Thoracic aorta (tissue), 2 donors: ENCODE measurements at places on chromosomes 5 and 9.

GRCh38 chr5:180343110-180343830 lies 9.9 kb downstream of the GFPT2 start:
- no peak for DNase-seq

DNA sequence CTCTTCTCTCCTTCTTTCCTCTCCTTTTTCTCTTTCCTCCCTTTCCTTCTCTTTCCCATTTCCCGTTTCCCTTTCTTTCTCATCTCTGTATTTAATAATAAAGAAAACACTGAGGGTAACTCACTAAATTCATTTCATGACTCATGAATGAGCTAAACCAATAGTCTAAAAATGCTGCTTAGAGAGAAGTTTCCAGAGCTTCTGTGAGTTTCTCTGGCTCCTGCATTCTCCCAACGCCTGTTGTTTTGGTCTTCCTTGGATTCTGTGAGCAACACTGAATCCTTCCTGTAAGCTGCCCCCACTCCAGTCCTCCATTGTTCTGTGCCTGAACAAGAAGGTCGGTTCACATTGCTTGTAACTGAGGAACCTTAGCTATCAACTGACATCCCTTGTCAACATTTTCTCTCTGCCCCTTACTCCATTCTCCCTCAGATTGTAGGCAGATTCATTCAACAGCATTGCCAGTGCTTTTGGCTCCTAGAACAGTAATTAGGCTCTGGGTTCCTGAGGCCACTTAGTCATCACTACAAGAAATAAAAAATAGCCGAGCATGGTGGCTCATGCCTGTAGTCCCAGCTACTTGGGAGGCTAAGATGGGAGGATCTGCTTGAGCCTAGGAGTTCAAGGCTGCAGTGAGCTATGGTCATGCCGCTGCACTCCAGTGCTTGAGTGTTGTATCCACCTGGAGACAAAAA lies 237.7 kb upstream of the KLF4 start:
- DNase-seq: no peak

DNA sequence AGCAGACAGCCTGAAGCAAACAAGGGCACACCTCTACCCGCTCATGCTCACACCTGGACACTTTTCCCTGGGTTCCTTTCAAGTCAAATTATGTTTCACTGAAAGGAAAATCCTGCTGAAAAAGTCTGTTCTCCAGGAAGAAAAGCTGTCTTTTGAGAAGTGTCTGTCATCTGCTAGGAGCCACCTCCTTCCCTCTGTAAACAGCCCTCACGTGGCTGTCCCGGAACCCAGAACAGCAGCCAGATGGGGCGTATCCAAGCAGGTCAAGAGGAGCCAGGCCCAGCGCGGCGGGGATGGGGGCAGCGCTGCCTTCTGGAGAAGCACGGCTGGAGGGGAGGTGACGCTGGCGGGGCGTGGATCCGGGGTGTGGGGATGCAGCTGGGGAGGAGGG lies at the start of gene PNPLA7:
PNPLA7 (minus strand) TSS at position 172 of the 391 bp plus-strand sequence. CDS start 205 bp downstream, outside the sequence.
- DNase-seq: peak; percentile 72

DNA sequence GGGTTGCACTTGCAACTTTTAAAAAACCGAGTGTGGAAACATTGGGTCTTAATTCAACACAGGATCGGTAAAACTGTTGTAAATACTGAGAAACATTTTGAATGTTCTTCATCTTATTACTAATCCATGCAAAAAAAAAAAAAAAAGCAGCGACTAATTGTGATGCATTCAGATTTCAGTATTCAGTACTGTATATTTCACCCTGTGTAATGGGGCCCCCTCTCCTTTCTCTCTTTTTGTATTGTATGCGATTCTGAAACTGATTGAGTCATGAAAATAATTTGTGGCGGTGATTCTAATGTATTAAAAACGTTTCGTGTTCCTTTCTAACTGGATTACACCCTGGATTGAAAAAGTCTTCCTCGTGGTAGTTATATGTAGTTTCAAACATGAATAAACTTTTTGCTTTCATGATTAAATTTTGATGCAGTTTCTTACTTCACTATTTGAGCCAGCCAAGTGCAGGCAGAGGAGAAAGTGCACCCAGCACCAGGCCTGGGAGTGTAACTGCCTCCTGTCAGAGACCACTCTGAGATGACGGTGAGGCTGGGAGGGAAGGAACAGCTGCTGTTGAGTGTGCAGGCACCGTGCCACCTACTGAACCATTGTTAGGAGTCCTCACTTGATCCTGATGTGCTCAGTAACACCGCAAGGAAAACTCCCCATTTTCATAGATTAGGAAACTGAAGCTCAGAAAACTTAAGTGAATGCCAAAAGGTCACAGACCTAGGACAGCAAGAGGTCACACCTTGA lies 220.0 kb downstream of the PBX3 start:
- no peak for DNase-seq

DNA sequence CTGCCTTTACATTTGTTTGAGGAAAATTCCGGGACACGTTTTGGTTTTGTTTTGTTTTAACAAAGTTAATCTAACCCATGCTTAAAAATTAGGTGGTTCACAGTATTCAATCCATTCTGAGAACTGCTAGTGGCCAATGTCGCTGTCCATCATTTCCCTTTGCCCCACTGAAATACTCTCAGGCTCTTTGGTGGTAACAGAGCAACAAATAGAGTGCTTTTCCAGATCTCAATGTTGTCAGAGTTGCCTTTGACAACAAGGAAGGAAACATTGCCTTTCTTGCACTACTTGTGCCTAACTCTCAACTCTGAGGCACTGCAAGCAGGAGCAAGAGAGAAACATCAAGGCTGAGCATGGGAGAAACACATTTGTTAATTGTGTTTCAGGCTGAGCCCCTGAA lies 154.0 kb downstream of the MCTP1 start:
- DNase-seq: no peak

DNA sequence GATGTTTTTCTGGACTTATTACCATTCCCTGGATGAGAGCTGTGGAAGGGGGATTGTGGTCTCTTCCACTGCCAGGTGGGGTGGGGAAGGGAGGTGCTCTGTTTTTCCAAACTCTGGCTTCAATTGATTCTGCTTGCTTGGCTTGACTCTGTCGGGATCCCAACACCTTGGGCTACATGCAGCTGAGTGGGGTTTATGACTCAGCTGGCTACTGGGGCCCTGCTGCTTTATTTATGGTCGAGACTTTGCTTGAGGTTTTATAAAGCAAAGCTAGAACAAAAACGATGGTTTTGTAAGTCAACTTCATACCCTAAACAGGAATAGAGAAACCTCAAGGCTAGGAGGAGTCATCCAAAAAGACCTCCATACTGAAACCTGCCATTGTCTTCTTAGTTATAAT lies 76.3 kb downstream of the AOPEP start:
- DNase-seq: no peak

GRCh38 chr9:108776920-108777639 lies 78.7 kb downstream of the ACTL7B start:
- DNase-seq: no peak

DNA sequence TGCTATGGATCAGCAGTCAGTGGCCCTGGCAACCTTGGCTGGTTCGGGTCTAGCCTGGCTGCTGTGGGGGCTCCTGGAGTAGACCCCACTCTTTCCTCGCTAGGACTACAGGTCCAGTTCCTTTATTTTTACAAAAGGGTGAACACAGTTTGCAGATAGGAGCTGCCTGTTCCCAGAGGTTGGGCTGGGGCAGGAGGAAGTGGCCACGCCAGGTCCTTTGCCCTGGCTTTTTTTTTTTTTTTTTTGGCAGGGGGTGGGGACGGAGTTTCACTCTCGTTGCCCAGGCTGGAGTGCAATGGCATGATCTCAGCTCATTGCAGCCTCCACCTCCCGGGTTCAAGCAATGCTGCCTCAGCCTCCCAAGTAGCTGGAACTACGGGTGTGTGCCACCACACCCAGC lies 7.9 kb downstream of the SLC2A6 start:
- no peak for DNase-seq

- DNase-seq: no peak
Measured at GRCh38 chr5:115374057-115374775, 77.8 kb upstream of the CCDC112 start.

- DNase-seq: no peak
Measured at GRCh38 chr9:93659837-93660177, 83.4 kb downstream of the PHF2 start.

DNA sequence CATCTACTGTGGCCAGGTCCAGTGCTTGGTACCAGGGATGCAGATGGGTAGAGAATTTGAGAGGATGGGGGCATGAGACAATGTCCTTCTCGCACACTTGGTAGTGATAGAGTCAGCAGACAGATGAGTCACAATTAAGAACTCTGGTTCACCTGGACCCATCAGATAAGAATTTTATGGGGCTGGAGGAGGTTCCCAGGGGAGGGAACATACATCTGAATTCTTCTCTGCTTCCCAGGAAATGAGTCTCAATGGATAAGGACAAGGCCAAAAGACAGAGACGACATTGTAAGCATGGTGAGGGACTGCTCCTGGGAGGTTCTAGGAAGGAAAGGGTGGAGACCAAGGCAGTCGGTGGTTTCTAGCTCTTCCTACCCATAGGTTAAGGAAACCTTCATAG lies 5.3 kb downstream of the SLC4A9 start:
- no peak for DNase-seq

GRCh38 chr9:129569502-129570449 lies 51.1 kb downstream of the C9orf50 start:
- no peak for DNase-seq

GRCh38 chr9:108041551-108041950 lies 552.0 kb upstream of the KLF4 start:
- no peak for DNase-seq

DNA sequence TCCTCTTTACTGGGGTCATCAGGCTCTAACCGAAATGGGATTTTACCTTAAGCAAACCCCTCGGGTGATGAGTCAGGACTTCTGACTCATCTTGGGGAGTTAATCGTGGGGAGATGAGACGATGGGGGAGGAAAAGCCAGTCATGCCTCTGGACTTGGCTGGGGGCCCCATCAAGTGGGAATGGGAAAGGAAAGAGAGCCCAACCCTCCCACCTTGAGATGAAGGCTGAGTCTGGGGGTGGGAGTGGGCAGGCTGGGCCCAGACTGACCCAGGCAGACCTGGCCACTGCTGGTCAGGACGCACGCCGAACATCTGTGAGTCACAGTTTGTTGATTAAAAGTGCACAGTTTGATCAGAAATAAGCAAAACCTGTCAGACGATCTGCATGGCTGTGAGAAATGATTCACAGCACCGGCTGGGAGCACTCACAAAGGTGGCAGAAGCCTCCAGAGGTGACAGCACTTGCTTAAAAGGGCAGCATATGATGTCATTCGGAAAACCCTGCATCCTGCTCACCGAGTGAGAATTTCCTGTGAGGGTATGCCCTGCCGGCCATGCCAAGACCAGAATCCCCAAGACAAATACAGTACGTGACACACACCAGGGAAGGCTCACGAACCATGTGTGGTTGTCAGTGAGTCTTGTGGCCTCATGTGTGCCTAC lies 50.0 kb upstream of the SLC25A51 start:
- peak; percentile 58 for DNase-seq

DNA sequence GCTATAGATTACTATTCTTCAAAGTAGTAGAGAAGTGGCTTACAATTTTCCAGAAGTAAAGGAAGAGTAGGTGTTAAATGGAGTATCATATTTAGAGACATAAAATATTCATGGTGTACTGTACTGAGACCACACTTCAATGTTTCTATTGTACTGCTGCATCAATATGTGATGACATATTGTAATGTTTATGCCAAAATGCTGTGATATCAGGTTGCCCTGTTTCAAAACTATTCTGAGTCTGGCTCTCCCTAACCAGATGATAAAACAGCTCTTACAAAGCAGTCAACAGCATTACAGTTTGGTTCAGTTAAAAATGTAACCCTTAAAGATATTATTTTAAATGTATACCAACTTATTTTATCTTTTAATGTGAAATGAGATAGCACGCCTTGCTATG lies 30.8 kb upstream of the ACOT12 start:
- no peak for DNase-seq

GRCh38 chr9:24912767-24913166 lies 367.1 kb upstream of the IZUMO3 start:
- DNase-seq: no peak

GRCh38 chr9:111192650-111193049 lies 137.4 kb downstream of the OR2K2 start:
- no peak for DNase-seq

DNA sequence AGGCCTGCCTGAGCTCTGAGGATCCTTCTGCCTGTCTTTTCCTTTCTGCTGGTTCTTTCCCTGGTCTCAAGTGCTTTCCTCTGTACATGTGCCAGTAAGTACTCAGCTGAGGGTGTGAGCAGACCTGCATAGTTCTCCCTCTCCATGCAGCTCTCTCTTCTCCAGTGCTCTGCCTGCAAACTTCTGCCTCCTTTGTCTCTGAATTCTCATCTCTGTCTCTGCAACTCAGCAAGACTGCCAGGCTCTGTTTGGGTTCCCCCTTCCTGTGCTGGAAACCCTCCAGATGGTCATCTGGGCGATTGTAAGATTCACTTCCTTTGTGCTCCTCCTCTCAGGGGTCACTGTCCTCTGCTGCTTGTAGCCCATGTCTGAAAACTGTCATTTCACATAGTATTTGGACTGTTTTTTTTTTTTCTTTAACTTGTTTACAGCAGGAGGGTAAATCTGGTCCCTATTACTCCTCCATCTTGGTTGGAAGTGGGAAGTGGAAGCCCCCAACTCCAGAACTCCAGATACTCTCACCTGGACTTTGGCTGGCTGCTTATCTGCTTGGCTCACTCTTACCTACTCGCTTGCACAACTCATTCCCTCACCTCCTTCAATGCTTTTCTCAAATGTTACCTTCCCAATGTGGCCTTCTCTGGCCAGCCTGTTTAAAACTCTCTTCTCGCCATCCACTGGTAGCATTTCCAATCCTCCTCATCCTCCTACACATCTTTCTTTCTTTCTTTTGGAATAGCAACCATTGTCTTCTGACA lies 175.3 kb upstream of the TBC1D2 start:
- no peak for DNase-seq

DNA sequence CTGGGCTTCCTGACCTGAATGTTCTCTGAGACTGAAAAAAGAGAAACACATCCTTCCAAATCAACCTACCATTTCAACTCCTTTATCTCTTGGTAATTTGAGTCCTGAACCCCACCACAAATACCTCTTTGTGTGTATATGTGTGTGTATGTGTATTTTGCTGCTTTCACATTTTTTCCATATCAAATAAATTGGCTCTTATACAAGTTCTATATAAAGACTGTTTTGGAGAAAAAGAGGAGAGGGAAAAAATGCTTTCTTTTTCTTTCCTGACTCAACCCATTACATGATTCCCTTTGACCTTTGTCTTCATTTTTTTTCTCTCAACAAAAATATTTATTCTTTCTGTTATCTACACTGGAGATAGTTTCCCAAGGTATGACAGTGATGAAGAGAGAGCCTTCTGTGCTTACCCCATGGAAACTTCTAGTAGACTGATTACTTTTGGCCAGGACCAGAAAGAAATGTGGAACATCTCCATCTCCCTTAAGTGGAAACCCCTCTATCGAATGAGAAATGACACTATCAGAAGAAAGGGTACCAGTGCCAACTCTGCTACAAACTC lies 85.3 kb downstream of the PAPPA start:
- no peak for DNase-seq

- DNase-seq: no peak
Measured at GRCh38 chr9:7298123-7298522, 501.5 kb downstream of the DMAC1 start.

- DNase-seq: no peak
Measured at GRCh38 chr5:177189416-177189815, 55.8 kb downstream of the NSD1 start.
